ENCODE measurements at places on chromosomes 2 and 18.

GRCh38 chr18:9535430-9535991 lies 60.2 kb downstream of the RALBP1 start:
- DNase-seq = peak; percentile 8

- DNase-seq = no peak
Measured at GRCh38 chr2:200713704-200714064, 98.0 kb upstream of the BZW1 start.

DNA sequence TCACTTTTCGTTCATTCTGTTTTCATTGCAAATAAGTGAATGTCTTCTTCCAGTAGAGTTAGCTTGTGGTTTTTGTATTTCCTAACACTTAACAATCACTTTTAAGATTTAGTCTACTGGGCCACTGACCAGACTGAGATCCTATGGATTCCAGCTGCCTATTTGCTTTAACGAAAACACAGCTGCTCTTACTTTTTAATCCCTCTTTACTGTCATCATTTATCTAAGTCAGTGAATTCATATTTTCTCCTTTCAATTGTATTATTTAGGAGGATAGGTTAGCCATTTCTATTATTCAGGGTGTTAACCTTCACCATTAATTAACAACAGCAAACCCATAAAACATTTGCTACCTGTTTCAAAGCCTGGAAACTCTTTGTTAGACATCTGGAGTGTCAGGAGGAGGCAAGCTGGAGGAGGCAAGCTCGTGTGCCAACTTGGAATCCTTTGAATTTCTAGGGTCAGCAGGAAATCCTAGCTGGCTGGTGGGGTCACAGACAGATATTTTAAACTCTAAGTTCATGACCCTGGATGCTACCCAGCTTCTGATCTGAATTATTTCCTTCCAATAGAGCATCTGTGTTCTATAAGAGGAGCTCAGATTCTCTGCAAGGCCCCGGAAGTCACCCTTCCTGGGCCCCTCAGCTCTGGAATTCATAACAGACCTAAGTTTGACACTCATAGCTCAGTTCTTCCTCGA lies 385.3 kb downstream of the RBM43 start:
- no peak for DNase-seq

DNA sequence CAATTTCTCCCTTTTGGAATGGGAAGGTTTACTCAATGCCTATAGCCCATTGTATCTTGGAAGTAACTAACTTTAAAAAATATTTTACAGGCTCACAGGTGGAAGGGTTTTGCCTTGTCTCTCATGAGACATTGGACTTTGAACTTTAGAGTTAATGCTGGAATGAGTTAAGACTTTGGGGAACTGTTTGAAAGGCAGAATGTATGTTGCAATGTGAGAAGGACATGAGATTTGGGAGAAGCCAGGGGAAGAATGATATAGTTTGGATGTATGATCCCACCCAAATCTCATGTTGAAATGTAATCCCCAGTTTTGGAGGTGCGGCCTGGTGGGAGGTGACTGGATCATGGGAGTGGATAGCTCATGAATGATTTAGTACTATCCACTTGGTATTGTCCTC lies 17.5 kb upstream of the TBC1D8 start:
- no peak for DNase-seq

DNA sequence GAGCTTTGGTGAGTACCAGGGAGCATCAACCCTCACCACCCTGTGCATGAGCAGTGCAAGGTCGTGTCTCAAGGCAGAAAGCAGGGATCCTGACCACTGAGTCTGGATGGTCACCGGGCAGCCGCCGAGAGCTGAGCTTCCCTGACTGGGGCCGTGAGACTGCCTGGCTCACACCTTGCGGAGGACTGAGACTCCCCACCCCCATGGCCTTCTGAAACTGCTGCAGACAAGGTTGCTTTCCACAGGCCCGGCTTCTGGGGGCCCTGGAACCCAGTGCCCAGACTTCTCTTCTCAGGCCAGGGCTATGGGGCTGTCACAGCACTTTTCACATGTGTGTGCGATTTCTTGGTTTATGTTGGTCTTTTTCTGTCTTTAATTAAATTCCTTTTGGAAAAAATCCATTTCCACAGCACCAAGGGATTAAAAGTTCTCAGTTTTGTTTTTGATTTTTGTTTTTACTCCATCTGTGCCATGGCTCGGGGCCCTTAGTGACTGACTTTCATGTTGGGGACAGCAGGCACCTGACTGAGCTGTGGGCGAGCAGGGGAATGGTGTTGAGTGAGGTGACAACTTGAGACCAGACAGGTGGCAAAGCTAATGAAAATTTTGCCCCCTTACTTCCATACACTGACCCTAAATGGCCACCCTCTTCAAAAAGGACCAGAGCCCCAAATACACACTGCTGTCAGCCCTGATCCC lies 297.9 kb downstream of the CYP26B1 start:
- DNase-seq = no peak

DNA sequence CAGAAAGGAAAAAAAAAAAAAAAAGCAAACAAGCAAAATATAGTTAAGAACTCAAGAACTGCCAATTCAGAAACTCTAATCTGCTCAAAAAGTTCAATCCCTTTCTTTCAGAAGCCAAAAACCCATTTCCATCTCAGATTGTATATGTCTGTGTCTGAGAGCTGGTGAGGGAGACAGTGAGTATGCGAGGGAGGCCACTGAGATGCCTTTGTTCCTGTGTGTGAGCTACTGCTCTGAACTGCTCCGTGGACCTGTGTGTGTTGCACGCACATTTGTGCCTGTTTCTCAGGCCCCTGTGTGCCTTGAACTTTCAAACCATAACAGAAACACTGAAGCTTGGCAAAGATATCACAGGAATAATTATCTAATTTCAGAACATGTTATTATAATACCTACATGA lies 2.5 kb upstream of the PKDCC start:
- DNase-seq = no peak

DNA sequence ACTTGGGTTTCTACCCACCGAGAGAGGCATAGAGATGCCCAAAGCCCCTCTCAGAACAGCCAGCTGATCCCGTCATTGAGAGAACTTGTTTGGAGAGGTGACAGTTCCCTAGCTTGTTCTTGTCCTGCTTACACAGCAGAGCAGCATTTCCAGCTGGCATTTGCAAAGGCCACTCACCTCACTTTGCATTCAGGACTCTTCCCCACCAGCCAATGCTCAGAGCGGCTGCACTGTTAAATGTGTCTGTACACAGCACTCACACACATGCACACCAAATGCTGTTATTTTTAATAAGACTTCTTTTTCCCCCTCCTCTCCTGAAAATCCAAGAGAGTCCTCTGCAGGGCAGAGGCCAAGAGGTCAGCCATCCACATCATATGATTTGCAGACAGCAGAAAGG lies 104.6 kb upstream of the SLC14A2 start:
- DNase-seq = no peak

DNA sequence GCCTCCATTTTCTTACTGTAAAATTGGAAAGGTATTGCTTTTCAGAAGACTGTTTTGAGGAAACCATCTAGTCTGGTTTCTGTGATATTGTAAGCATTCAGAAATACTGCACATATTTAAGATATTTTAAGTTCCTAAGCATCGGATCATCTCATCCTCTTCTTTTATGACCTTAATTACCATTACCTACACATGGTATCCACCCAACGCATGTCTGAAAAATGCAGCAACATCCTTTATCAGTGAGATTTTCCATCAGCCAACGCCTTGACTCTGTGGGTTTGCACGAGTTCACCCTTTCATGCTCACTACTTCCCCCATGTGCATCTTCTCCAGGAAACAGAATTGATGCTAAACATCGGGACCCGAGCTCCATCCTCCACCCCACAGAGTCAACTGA lies 84.3 kb downstream of the COL4A4 start:
- DNase-seq = no peak

DNA sequence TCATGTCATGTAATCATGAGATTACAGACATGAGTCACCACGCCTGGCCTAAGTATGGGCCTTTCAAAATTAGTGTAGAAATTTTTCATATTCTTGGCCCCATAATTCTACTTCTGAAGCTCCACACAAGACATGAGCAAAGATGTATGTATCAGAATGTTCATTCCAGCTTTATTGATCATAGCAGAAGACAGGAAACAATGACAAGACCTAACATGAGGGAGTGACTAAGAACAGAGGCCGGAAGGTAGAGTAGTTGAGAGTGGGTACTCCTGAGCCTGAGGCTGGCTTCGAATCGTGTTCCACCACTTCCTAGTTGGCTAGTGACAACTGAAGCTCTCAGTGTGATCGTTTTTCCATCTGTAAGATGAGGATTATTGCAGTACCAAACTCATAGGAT lies 89.3 kb downstream of the ARMC9 start:
- DNase-seq = no peak

- no peak for DNase-seq
Measured at GRCh38 chr2:236127010-236127409, 41.2 kb downstream of the GBX2 start.
